Urothelium cell line (cell line): ENCODE measurements at places on chromosomes 12 and 14.

DNA sequence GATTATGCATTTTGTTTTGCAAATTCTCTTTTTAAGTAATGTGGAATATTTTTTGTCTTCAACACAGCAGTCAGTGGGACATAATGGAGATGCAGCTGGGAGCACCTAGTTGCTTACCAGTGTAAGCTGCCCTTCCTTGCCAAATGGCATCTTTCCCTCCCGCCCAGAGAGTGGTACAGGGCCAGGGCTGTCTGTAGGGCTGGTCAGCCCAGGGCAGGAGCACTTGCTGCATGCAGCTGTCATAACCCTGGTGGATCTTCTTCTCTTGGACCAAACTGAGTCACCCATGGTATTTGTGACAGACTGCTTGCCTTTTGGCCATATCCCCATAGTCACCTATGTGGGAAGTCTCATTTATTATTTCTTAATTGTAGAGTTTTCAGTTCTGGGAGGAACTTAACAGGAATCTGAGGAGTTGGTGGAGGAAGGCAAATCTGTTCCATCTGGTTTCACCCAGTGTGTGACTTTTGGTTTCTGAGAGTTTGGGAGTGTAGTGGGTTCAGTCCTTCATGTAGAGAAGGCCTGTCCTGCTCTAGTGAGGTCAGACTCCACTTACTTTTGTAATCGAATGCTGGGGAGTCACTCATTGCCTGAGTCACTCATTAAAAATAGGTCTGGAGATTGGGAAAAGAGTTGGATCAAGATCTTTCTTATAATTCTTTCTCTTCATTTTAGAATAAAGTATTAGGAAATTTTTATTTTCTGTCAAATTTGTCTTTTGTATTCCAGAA is 62.0 kb upstream of the ASPG start:
- DNase-seq, result no peak

DNA sequence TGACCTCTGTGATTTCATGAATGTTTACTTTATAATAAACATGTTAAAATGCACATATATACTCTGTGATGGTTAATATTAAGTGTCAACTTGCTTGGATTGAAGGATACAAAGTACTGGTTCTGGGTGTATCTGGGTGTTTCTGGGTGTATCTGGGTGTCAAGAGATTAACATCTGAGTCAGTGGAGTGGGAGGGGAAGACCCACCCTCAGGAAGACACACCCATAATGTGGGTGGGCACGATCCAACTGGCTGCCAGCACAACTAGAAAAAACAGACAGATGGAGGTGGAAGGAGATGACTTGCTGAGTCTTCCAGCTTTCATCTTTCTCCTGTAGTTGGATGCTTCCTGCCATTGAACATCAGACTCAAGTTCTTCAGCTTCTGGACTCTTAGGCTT is 11.9 kb downstream of the NUP37 start:
- DNase-seq, result no peak

DNA sequence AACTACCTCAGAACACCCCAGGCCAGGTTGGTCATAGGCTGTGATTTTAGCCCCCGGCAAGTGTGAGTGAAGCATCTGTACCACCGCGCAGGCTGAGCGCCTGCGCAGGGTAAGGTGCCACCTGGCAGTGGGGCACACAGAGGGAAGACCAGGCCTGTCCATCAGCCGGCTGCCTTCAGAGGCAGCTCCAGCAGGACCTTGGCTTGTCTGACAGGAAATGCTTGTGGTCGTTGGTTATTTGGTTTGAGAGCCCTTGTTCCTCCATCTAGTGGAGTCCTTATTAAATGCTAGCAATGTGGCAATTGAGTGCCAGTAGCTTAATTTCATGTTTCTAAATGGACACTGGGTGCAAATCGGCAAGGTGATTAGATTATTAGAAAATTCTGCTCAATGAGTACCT is 27.5 kb downstream of the SLC25A29 start:
- peak; percentile 10 for DNase-seq

DNA sequence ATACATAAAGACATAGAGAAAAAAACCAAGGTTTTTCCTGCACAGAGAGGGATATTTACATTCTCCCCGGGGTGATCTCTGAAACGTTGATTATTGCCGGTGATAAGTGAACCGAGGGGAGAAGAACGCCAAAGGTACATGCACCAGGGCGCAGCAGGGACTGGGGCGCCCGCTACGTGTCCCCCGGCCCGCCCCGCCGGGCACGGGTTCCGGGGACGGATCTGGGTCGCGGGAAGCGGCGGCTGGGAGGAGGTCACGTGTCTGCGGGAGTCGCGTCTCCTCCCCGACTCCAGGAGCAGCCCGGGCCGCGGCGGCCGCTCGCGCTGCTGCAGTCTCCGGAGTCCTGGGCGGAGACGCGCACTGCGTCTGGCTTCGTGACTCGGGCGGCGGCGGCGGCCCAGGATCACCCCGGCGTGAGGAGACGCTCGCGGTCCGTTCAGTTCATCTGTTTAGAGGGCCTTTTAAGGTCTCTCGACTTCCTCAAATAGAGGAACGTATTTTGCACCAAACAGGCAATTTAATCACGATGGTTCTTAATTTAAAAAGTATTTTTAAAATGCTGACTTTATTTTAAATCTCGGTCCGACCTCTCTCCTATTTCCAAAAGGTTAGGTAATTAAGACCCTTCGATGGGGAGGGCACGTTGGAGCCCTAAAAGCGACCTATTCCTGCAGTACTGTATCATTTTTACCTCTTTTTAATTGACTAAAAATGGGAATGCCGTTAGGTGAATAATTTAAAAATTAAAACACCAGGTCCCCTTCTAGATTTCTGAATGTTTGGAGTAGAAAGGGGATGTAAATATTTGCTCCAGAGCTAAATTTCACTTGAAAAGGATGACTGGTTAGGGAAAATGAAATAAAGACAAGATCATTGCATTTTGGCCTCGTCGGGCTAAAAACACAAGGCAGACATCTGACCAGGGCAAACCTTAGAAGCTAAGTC is 1.8 kb upstream of the BHLHE41 start:
- DNase-seq, result peak; percentile 89

GRCh38 chr12:54351341-54351740 is 12.9 kb downstream of the GPR84 start:
- no peak for DNase-seq

GRCh38 chr12:74264692-74265091 is 272.9 kb upstream of the ATXN7L3B start:
- DNase-seq, result no peak
